ENCODE measurements at places on chromosomes 1 and 21.

DNA sequence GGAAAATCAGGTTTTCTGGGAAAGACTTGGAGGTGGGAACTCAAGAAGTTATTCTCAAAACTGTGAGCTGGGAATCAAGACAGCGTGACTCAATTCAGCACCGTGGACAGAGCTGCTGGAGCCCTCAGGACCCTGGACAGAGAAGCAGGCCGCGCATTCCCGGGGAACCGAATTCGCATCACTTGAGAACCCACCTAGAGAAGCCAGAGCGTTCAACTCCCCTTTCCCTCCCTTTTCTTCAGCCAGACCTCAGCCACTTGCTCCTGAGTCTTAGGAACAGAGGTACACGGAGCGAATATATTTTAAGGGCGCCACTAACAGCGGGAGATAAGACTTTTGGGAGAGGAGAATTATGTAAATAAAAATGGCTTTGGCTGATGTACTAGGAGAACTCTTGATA, 2.0 kb upstream of the LIN28A start:
- peak; percentile 69 for DNase-seq

- DNase-seq: no peak
These were observed 56.5 kb downstream of the WLS start for GRCh38 chr1:68175621-68176398.

DNA sequence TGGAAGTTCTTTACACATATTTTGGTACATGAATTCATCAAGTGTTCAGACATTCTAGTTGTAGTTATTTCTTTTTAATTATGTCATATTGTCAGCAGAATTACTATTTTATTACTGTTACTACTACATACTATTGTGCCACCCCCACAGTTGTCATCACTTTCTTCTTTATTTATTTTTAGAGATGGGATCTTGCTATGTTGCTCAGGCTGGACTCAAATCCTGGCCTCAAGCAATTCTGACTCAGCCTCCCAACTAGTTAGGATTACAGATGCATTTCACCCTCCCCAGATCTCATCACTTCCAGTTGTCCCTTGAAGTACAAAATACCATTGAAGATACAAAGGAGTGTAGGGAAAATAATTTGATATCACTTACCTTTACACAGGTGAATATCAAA, 258.0 kb downstream of the KCTD3 start:
- no peak for DNase-seq

DNA sequence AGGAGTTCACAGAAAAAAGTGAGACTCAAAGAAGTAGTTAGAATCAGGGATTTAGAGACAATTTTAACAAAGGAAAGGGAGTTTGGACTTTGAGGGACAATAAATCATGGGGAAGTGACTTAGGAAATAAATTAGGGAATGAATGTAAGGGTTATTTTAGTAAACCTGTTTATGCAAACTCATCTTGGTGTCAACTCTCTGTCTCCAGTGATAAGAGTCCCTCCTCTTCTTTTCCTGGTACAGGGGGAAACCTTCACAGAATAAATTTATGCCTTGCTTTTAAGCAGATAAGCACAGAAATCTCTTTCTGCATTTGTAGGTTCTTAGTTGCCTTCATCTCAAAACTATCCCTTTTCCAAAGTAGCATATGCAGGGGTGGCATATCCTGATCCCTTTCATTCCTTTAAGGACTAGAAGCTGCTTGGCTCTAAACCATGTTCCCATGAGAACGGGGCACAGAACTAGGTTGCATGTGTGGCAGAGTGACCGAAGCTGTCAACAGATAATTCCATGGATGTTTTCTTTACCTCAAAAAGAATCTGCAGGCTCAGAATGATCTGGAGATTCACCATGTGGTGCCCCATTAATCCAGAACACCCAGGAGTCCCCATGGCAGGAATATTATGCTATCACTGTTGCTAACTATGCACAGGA, 155.4 kb downstream of the ZNF648 start:
- DNase-seq: no peak

GRCh38 chr1:998995-999724, 737 bp downstream of the HES4 start:
- no peak for DNase-seq

DNA sequence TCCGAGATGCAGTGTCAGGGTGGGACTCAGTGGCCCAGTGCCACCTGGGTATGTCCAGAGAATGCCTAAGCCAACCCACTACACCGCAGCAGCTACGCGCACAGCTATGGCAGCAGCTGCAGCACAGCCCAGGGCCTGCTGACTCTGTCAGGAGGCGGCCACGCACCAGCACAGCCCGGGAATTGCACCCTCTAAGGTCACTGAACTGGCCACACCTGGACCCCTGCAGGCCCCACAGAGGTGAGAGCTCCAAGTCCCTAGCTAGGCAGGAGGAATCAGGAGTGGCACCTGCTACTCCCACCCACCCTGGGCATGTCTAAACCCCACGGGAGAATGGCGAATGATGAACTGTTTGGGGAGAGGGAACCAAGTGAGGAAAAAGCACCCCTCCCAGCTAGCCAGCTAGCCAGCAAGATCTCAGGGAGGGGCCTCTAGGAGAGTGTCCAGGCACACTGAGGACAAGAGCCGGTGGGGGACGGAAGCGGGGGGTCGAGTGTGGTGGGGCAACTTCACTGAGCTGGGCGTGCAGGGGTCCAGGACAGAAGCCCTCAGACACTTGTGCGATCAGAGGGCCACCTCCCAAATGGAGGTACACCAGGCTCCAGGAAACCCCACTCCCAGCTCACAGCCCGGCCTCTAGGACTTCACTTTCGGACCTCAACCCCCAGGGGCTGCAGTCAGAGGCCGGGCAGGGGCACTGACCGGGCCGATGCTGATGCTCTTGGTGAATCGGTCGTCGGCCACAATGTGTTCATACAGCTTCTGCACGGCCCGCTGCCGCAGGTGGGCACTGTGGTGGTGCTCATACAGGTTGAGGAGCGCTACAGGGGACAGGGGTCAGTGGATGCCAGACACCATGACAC, 13.9 kb downstream of the LSS start:
- DNase-seq: no peak

GRCh38 chr1:205652984-205653383, 21.2 kb upstream of the ELK4 start:
- DNase-seq: no peak

DNA sequence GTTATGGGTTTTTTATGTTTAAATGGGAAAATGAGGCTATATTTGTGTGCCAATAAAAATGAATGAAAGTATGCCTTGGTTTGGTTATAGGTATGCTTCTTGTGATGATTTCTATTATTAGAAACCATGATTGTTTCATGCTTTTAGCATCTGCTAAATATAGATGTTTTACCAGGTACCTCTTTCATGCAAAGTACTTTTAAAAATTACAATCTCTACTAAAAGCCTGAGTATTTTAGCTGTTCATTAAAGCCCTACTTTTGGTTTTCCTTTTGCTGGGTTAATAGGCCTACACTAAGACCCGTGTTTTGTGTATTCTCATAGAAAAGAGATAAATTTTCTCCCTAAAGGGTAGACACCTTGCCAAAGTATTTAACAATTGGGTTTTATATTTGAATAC, 32.0 kb downstream of the MTF2 start:
- DNase-seq: no peak

GRCh38 chr1:160827418-160827817, 31.4 kb downstream of the LY9 start:
- no peak for DNase-seq

- no peak for DNase-seq
These were observed 602 bp upstream of the RIMKLA start for GRCh38 chr1:42379794-42380585.
